ENCODE measurements at places on chromosomes 1 and 21.

DNA sequence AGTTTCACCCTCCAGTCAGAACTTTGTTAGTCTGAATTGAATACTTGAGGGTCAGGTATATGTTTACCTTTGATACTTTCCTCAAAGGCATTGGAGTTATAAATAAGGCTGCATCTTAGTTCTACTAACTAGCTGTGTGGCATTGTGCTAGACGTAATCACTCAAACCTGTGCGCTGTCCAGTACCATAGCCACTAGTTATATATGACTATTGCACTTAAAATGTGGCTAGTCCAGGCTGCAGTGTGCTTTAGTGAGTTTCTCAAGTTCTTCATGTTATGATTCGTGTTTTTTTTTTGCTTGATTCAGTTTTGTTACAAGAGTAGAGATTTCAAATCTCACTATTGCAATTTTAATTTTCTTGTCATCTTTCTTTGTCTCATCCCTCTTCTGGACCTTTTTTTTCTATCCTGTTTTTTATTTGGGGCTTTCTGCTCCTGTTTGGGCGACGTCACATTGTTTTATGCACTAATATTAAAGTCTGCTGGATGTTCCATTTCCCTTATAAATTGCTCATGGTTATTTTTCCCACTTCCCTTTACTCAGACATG, 5.7 kb downstream of the MAN1A2 start:
- DNase-seq: no peak

DNA sequence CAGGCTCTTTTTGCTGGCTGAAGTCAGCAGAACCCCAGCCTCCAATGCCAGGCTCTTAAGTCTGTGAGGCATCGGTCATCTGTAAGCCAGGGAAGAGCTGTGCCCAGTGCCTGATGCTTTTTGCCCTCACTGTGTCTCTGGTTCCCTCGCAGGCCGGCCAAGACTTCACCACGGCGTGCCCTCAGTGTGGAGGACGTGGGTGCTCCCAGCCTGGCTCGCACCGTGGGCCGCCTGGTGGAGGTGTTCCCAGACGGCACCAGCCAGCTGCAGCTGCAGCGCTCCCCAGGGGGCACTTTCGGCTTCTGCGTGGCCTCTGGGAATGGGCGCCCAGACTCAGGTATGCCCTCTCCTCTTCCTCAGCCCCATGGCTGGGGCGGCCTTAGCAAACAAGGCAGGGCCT, 32.5 kb downstream of the KIAA1614 start:
- no peak for DNase-seq

GRCh38 chr1:9270290-9270883, 22.3 kb upstream of the SPSB1 start:
- DNase-seq: no peak

DNA sequence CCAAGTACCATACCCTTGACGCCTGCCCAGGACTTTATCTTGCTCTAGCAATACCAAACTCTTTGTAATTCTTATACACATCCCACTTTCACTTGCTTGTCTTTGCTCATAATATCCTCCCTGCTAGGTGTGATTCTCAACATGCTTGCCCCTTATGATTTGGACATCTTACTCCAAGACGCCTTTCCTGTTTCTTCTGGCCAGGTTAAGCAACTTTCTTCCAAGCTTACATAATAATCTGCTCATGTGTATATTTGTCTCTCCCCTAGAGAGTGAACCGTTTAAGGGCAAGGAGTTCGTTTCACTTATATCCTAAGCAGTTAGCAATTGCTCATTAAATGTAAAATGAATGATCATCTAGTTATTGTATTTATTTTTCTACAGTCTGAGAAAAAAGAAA, 21.8 kb downstream of the CRYZL1 start:
- DNase-seq: no peak

DNA sequence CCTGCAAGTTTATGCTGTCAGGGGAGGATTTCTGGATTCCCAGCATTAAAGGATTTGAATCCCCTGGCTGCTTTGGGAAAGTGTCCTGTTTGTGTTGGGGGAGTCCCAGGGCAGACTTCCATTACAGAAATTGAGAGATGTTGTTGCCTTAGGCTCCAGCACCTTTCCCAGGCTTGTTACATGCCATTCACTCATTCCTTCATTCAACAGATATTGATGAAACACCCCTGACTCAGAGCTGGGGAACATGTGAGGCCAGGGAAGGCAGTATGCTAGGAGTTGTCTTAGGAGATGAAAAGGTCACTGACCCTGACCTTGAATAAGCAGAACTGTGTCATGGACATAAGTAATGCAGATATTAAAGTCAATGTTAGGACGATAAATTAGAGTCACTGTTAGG, 161.7 kb downstream of the NTMT2 start:
- DNase-seq: no peak

DNA sequence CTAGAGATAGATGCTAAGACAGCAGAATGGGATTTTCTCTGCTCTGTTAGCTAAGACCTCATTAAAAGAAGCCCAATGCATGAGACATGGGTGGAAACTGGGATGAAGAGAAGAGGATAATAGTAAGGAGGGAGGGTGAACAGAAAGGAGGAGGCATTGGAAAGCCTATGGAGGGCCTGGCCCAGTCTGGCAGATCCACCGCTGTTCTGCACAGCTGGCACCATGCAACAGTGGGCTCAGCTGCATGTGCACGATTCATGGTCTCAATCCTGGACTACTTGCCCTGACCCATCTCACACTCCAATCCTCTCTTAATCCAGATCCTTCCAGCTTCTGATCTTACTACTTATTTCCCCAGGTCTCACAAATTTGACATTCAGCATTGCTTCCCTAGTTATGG, 2.2 kb downstream of the PHC2 start:
- DNase-seq: no peak

DNA sequence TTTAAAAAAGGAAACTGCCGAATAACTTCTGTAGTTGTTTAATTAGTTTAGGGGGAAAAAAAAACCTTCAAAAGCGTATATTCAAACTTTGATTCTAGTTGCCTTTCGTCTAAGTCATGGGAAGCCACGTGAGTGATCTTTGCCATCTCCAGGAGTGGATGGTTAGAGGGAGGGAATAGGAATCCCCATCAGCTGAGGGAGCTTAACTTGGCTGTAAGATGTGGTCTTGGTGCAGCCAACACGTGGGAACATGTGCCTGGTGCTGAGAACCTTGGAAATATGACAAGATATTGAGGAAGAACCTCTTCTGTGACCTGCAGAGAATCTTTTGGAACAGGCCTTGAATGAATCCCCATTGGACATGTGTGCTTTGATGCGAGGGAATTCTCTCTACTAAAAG, 1.7 kb downstream of the BACE2 start:
- DNase-seq: no peak

DNA sequence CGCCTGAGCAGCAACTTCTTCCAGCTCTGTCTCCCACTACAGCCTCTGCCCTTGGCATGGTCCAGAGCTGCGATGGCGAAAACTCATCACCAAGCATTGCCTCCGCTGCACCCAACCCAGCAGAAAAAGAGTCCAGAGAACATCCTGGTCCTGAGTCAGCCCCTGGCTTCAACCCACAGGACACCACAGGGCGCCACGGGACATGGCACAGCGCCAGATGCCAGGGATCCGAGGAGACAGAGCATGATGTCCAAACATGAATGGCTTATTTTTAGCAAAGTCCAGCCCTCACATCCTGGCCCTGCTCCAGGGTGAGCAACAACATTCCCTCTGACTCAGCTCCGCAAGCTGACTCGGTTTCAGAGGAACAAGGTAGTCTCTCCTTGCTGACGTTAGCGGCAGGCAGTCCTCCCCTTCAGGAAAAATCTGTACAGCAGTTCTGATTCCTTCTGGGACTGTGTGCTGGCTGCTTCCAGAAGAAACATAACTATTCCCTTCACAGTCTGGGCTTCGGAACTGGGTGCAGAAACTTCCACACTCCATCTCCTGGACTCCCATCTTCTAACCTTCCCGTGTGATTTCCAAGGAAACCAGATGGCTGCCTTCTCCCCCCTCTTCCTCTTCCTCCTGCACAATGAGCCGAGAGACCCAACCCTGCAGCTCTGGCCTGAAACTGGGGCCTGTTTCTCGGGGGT, 131.3 kb downstream of the TOMM20 start:
- DNase-seq: no peak

- no peak for DNase-seq
Observed at GRCh38 chr1:18957532-18958300, 1.2 kb upstream of the IFFO2 start.

GRCh38 chr1:164033782-164034181, 525.2 kb upstream of the PBX1 start:
- DNase-seq: no peak

- no peak for DNase-seq
Observed at GRCh38 chr1:160924791-160925651, 29.6 kb downstream of the ITLN2 start.

DNA sequence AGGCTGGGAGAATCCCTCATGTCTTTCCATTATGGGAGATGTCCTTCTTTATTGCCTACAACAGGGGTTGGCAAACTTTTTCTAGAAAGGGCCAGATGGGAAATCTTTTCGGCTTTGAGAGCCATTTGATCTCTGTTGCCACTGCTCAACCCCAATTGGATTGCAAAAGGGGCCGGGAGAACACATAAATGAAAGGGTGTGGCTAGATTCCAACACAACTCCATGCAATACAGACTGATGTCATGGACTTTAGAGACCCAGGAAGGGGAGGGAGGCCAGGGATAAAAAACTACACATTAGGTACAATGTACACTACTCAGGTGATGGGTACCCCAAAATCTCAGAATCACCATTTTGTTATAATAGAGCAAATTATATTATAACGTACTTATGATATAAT, 97.6 kb upstream of the SIM2 start:
- no peak for DNase-seq

DNA sequence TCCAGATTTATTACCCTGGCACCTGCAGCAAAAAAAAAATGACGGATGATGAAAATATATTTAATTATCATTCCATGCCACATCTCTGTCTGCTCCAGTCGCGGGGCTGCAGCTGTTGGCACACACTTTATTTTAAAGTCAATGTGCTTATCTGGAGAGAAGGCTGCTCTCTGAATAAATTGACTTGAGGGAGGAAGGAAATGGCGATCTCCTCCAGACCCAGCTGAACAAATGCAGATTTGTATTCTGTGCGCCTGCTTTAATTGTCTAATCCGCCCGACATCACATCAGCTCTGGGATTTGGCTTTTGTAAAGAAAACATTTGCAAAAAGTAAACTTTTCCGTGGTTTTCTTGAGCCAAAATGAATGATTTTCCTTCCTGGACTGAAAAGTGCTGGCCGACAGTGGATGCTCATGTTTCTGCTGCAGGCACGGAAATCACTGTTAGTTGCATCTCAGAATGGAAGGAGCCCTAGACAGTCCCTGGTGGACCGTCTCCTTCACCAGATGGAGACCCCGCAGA, 150.2 kb downstream of the CAMTA1 start:
- no peak for DNase-seq

- DNase-seq: no peak
Observed at GRCh38 chr1:99777752-99778151, 11.3 kb upstream of the FRRS1 start.

GRCh38 chr21:38219049-38219628, 37.7 kb upstream of the KCNJ15 start:
- DNase-seq: peak; percentile 62

- DNase-seq: no peak
Observed at GRCh38 chr1:113931451-113931851, 2.3 kb downstream of the HIPK1 start.

DNA sequence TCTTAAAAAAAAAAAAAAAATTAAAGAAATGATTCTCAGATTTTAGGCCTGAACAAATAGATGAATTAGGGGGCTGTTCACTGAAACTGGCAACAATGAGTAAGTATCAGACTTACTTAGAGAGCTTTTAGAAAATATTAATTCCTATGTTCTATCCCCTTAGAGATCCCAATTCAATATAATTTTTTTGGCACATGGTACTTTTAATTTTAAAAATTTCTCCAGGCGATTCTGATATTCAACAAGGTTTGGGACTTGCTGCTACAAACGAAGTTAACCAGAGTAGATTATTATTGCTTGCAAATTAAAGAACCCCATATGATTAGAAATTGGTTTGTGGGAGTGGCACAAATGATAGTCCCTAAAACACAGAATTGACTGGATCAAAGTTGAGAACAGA, 11.4 kb downstream of the SCMH1 start:
- DNase-seq: no peak

- DNase-seq: no peak
Observed at GRCh38 chr1:210792250-210793102, 341.5 kb downstream of the KCNH1 start.

GRCh38 chr21:20971296-20971921, 26.8 kb upstream of the NCAM2 start:
- DNase-seq: peak; percentile 1

DNA sequence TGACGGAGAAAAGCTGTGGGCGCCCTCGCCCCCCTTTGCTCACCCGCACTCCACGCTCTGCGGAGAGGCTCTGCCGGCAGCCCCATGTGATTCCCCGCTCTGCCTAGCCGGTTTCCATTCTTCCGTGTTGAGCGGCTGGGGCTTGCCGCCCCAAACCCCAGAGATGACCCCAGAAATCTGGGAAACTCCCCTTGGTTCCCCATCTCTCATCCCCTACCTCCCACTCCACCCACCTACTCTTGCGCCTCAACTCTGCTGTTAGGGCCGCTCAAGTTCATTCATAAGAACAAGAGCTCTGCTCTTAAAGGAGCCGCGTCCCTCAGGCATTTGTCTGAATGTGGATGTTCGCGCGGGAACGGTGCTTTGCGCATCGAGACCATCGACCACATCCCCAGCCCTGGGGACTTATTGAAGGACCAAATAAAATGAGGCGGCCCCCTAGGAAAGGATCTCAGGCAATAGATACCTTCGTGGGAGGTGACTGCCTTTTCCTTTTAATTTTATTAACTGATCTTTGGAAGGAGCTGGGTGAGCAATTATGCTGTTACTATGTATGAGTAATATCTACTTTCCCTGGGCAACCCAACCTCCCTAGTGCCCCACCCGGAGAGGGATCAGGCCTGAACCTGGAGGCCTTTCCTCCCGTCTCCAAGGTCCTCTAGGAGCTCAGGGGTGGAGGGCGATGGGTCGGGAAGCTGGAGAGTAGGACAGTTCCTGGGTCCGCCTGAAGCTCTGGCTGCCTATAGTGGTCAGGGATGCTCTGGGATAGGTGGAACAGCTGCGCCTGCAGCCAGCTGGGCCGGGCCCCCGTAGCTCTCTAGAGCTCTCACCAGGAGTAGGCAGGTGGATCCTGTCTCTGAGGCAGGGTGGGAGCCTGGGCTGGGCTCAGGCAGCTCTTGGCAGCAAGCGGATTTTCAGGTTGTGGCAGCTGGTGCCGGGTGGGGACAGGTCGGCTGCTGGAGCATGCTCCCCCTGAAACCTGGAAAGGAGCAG, 898 bp downstream of the MFSD2A start:
- DNase-seq: peak; percentile 51

- DNase-seq: no peak
Observed at GRCh38 chr1:27564710-27565649, 39.0 kb downstream of the AHDC1 start.
